ENCODE measurements at places on chromosomes 3 and 15.

DNA sequence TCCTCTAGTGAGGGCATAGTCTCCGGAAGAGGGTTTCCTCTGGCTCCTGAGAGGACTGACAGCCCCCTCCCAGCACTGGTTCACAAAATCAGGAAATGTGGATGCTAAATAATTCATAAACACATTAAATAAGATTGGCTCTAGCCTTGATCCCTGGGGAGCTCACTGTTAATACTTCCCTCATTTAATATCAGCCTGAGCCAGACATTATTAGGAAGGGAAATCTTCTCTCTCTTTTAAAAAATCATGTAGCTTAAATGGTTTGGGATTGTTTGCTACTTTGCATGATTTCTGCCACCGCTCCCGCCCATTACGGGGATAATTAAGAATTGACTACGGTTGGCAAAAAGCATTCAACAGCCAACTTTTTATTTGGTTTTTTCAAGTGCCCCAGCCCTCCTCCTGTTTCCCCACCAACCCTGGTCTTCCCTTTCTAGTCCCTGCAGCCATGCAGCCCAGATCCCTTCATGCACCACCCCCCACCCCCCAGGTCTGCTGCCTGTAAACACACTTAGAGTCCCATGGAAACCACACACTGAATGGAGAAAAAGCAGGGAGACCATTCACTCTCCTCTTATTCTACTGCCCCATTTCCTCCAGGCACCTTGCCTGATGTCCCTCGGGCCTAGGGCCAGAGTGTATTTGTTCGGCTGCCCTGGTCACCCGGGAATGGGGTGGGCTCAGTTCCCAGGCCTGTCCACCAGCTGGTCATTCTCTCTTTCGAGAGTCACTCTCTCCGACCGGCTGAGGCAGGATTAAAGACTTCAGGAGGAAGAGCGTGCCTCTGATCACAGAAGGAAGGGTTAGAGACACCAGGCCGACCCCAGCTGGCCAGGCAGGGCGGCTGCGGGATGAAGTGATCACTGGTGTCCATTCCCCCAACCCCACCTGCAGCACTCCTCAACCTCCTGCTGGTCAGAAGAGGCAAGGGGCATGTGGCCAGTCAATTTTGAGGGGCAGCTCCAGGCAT lies 45.1 kb downstream of the SEMA5B start:
- no peak for DNase-seq

GRCh38 chr15:33768670-33769190 lies 199.6 kb upstream of the CHRM5 start:
- DNase-seq: no peak

- DNase-seq: peak; percentile 18
These were observed at the start of gene CAMK2N2 for GRCh38 chr3:184261270-184261853. CAMK2N2 (minus strand) TSS chr3:184261553; CDS start chr3:184261285, 268 bp downstream.

DNA sequence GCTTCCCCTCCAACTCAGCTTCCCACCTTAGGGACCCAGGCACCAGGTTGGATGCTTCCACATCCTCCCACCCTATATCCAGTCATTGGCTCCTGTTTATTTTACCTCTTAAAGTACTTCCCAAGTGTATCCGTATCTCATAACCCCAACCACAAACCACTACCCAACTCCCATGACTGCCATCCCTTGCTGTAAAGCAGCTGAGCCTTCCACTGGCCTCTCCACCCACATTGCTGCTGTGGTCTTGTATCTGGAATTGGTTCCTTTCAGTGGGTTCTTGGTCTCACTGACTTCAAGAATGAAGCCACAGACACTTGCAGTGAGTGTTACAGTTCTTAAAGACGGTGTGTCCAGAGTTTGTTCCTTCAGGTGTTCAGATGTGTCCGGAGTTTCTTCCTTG lies 79.8 kb upstream of the HRH1 start:
- DNase-seq: peak; percentile 67

GRCh38 chr15:37375519-37375918 lies 275.2 kb upstream of the MEIS2 start:
- no peak for DNase-seq

GRCh38 chr3:22887664-22888291 lies 315.3 kb upstream of the UBE2E2 start:
- DNase-seq: peak; percentile 37

GRCh38 chr3:171122240-171122639 lies 95.7 kb upstream of the SLC2A2 start:
- no peak for DNase-seq

DNA sequence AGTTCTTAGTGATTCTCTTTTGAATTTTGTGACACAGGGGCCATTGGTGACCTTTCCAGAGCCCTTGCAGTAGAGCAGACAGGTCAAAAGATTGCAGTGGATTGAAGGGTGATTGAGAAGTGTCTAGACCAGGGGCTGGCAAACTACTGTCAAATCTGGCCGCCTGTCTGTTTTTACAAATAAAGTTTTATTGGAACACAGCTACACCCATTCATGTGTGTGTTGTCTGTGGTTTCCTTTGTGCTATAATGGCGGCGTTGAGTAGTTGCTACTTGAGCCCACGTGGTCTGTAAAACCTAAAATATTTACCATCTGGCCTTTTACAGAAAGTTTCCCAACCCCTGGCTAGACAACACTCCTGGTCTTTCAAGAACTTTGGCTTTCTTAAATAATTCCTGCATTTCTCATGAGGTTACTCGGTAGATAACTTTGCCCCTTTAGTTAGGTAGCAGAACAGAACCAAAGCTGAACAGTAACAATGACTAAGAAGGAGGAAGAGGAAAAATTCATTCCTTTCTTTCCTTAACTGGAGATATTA lies 265.1 kb upstream of the NR2E3 start:
- no peak for DNase-seq

DNA sequence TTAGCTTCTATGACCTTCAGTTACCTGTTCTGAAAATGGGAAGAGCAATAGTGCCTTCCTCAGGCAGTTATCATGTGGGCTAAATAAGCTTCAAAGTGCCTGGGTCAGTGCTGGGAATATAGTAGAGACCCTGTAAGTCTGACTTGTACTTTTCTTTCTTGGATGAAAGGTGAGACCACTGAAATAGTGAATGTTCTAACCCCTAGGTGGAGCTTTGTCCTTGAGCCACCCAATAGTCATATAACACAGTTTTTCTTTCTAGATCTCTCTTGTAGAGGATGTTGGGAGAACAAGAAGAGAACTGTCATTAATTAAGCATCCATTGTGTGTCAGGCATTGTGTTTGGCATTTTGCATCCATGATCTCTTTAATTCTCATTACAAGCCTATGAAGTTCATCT lies 13.0 kb upstream of the BFSP2 start:
- no peak for DNase-seq

DNA sequence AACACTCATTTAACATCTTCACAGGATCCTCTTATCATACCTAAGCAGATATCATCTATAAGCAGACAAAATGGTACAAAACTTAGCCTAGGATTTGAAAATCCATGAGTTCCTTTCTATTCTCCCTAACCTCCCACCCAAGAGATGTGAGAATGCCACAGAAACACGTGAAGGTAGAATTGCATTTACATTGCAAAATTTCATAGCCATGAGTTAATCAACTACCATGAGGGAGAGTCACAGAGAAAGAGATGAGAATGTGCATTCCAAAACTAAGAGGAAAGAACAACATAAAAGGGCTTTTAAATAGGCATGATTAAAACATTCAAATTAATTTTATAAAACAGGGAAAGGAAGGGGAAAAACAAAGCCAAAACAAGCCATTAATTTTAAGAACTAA lies 806.2 kb downstream of the NTRK3 start:
- no peak for DNase-seq

- no peak for DNase-seq
These were observed 1.9 kb upstream of the C3orf49 start for GRCh38 chr3:63817225-63817624.

DNA sequence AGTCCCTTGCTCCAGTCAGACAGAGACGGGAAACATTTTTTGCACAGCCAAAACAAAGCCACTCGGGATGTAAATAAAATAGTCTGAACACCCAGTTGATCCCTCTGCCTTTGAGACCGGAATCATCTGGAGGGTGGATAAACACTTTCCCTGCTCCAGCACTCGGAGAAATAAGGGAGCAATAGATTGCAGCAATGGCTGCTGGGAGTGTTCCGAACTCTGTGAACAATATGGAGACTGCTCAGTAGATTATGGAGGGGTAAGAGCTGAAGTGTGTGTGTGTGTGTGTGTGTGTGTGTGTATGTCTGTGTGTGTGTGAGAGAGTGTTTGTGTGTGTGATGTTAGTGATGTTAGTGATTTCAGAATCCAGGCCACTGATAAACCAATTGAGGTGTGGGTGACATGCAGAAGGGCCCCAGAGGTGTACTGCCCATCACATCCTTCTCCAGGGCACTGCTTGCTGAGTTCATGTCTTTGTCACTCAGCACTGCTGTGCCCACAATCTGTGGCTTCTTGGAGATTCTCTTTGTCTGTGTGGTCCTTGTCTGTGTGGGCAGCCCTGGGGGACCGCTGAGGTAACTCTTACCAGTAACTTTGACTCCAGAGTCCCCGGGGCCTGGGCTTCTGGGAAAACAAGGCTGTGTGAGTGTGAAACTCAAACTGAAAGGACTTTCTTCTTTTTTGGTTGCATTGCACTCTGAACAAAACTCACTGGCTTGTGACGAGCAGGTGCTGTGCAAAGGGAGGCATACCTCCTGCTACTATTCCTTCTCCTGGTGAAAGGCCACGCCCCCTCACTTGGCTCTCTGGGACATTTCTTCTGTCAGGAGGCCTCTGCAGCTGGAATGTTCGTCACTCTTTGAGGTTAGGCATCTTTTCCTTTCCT lies 23.0 kb downstream of the CRYGS start:
- DNase-seq: no peak

DNA sequence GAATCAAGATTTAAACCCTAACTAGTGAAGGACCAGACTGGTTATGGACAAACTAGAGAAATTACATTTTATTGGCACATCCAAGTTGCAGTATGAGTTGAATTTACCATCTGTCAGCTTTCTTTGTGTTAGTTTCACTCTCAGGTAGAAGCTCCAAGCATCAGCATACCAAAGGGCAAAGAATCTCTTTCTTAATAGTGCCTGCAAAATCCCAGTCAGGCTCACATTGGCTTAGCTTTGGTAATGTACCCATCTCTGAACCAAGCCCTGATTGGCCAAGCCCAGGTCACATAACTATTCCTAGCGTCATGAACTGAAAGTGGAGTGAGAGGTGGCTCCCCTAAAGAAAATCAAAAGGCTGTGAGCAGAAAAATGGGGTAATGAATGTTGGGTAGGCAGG lies 66.9 kb downstream of the CCNL1 start:
- DNase-seq: no peak

DNA sequence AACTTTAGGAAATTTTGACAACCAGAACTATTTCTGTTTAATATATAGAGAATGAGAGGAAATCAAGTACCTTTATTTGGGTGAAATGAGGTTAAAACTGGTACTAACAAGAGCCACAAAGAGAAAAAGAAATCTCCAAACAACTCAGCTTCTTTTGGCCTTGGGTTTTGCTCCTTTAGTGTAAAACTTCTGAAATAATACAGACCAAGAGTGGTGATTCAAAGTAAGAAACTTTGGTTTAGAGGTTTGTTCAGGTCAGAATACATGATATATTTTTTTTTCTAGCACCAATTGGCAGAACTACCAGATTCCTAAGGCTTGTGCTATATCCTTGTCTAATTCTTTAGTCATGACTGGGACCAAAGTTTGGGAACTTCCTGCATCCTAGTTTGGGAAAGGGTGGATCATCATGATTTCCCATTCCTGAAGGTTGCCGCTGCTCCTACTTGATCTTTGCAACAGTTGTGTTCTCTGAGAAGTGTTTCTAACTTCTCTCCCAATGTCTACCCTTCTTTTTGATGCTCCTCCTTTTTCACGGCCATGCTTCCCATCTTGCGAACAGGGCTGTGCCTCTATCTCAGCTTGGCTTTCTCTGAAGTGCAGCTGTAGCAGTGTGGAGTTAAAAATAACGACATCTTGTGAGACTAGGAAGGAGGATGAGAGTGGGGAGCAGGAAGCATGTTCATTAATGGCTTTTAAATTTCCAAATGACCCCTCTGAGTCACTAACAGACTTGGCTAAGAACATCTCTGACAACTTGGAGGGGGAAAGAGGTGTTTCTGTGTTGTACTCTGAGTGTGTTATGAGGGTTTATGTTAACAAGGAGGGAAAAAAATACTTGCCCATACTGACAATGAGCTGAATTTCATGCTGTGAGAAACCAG lies 87.7 kb downstream of the KCNAB1 start:
- DNase-seq: no peak

GRCh38 chr15:75884041-75884440 lies 19.6 kb upstream of the FBXO22 start:
- no peak for DNase-seq

DNA sequence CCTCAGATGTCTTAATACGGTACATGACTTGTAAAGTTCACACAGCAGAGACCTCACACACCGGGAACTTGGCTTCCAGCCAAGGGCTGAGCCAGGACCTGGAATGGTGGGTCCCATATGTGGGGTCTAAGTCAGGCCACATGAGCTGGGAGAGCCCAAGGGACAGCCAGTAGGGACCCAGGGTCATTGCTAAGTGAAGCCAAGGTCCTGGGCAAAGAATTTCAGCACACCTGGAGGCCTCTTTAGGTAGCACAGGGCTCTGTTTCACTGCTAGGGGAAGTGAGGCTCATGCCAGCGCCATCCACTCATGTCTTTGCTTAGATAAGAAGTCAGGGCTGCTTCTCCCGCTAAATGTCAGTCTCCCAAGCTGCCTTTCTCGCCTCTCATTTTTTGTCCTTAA lies 116.6 kb upstream of the TLE3 start:
- no peak for DNase-seq

DNA sequence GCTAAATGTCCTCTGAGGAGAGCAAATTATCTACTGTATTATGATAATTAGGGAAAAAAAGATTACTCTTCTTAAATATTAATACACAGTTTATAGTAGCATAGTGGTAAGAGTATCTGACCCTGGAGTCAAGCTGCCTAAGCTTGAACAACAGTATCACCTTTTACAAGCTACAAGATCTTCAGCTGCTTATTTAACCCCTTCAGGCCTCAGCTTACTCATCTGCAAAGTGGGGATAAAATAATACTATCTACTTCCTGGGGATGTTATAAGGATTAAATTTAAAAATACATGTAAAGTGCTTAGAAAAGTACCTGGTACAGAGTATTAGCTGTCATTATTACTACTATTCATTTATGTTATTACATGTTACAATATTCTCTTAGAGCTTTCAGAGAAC lies 42.0 kb downstream of the SUMF1 start:
- no peak for DNase-seq

DNA sequence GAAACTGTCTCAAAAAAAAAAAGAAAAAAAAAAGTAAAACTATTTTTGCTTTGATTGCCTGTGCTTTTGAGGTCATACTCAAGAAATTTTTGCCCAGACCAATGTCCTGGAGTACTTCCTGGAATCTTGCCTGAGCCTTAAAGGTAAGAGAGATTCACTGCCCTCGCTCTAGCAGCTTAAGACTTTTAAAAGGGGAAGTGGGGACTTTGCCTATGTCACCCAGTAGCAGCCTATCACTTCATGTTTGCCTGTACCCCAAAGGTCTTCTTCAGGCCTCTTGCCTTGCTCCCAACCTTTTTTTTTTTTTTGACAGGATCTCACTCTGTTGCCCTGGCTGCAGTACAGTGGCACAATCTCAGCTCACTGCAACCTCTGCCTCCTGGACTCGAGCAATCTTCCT lies 18.9 kb upstream of the GOLGB1 start:
- no peak for DNase-seq

- DNase-seq: no peak
These were observed 272.9 kb downstream of the IL5RA start for GRCh38 chr3:2837239-2837638.
